ENCODE measurements at places on chromosomes 4 and X.
A peak's percentile ranks its signal among the peaks of the same experiment; 100 is the strongest.

DNA sequence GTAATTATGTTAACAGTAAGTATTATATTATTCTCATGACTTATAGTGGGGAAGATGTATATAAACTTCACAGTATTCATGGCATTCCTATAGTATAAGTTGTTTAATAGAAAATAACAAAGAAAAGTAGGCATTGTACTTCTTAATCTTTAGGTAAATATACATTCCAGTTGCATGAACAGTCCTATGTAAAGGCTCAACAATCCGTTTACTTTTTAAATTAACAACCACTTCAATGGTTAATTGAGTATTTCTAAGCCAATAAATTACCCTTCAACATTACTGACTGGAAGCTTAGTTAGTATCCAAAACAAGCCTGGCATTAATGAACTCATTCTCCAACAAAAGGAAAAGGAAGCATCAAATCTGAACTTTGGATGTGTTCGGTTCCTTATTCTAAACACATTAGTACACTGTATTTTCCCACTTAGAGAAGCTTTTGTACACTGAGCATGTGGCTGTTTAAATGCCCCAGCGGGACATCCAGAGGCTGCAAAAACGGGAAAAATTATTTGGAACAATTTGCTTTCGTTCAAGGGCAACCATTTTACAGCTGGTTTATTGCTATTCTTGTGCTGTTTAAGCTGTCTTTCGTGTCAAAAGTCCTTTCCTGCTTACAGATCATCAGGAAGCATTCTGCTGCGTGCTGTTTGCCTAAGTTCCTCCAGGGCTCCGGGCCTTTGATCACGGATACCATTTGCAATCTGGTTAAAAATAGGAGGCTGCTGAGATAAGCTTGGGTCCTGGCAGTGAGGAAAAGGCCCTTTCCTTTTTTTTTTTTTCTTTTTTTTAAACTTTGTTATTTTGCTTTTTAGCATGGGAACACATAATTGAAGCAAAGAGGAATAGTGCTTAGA lies 460.3 kb downstream of the SPRY1 start:
- no peak for DNase-seq

DNA sequence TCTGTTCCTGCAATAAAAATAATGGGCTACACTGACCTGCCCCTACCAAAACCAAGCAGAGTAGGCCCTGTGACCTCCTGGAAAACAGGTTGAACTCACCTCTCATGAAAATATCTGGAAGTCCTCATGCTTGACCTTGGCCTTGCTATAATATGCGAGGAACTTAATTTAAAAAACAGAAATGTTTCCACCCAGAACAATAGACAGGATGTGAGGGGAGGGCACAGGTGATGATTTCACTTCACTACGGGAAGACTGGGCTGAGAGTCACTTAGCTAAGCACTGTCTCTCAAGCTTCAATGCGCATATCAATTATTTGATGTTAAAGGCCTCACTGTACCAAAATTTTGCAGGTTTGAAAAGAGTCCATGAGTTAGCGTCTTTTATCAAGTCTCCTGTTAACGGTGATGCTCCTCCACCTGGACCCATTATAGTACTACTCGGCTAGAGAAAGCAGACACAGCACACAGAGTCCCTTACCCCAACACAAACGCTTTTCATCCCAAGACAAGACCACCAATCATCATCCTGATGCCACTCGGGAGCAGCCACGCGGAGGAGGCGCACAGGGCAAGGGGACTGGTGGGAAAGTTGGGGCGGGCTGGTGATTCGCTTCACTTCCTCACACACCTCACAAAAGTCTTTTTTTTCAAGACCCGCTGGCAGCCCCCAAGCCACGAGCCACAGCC lies 25.9 kb downstream of the ZNF721 start:
- no peak for DNase-seq

DNA sequence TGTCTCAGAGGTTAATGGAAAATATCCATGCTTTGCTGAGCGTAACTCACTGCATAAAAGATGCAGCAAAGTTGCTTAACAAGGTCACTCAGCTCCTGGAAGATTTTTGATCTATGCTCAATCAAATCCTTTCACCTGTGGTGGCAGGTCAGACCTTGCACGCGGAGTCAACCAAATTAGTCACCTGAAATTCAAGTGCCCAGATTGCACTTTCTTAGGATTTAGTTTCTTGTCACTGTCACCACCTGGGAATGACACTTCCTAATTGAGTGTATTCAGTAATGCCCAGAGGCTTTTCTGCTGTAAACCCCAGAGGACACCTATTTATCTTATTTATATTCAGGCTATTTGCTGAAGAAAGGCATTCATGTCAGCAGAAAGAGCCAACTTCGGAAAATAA lies 215.8 kb upstream of the SMIM31 start:
- DNase-seq = no peak

DNA sequence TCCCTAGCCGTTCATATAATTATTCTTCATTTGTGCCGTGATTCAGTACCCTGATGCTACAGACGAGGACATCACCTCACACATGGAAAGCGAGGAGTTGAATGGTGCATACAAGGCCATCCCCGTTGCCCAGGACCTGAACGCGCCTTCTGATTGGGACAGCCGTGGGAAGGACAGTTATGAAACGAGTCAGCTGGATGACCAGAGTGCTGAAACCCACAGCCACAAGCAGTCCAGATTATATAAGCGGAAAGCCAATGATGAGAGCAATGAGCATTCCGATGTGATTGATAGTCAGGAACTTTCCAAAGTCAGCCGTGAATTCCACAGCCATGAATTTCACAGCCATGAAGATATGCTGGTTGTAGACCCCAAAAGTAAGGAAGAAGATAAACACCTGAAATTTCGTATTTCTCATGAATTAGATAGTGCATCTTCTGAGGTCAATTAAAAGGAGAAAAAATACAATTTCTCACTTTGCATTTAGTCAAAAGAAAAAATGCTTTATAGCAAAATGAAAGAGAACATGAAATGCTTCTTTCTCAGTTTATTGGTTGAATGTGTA lies 7.0 kb downstream of the SPP1 start:
- no peak for DNase-seq

DNA sequence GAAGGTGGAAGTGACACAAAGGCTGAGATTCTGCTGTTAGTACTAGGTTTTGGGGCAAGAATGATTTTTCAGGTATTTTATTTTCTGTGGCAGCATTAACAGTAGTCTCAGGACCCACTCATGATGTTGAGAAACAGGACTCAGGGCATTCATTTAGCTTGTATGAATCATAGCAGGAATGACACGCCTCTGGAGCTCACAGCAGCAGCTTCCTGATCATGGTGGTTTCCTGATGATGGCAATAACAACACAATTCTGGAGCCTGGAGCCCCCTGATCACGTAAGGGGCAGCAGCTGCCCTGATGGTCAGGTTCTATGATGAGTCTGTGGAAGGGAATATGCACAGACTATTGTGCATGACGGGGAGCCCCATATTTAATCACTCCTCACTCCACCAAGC lies 47.0 kb downstream of the TASL start:
- DNase-seq = no peak

DNA sequence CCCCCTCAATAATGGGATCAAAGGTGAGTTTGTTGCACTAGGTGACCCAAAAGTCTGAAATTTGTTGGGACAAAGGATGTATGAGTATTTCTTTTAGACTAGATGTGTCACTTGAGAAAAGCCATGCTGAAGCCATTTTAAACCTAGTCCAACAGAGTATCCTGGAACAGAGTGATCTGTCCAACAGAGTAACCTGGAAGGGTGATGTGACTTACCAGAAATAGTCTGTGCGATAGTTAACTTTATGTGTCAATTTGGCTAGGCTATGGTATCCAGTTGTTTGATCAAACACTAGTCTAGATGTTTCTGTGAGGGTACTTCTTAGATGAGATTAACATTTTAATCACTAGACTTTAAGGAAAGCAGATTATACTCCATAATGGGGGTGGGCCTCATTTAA lies 154.5 kb downstream of the PARM1 start:
- DNase-seq = no peak

- no peak for DNase-seq
Measured at GRCh38 chr4:87567191-87567590, 38.0 kb upstream of the SPARCL1 start.

DNA sequence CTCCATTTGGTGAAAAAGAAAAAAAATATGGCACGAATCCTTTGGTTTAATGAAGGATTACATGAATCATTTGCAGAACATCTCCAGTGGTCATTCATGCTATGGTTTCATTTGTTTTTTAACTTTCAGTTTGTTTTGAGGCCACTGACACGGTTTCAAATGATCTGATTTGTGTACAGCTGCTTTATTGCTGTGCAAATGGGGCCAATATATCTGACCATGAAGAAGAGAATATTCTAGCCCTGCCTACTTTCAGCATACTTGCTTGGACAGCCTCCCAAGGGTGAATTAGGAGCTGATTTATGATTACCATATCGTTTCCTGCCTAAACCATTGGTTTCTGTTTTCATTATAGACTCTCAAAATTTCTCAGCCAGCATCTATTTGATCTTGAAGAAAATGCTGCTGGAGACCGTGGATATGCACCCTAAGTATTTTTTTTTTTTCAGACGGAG lies 30.7 kb downstream of the SPARCL1 start:
- no peak for DNase-seq

GRCh38 chrX:39855748-39856129 lies 242.0 kb downstream of the BCOR start:
- peak; percentile 77 for DNase-seq

- no peak for DNase-seq
Measured at GRCh38 chrX:1137531-1137930, 74.9 kb downstream of the CRLF2 start.

- no peak for DNase-seq
Measured at GRCh38 chr4:56532239-56532638, 26.6 kb downstream of the ARL9 start.

GRCh38 chr4:99507762-99508161 lies 3.1 kb upstream of the C4orf17 start:
- peak; percentile 6 for DNase-seq

- no peak for DNase-seq
Measured at GRCh38 chr4:148539387-148539786, 97.2 kb upstream of the NR3C2 start.

DNA sequence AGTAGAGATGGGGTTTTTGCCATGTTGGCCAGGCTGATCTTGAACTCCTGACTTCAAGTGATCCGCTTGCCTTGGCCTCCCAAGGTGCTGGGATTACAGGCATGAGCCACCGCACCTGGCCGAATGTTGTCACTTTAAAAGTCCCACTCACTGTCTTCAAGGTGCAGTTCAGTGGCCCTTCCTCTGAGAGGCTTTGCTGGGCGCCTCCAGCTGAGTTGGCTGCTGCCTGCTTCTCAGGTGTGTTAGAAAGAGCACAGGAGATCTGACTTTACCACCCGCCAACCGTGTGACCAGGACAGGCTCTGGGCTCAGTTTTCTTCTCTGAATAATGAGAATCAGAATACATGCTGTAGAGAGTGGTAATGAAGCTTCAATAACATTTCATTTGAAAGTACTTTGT lies 207.4 kb downstream of the CEP135 start:
- no peak for DNase-seq

Data from T-helper 22 cell (primary cell).